ENCODE measurements at places on chromosomes 13 and 19.
A peak's percentile ranks its signal among the peaks of the same experiment; 100 is the strongest.

DNA sequence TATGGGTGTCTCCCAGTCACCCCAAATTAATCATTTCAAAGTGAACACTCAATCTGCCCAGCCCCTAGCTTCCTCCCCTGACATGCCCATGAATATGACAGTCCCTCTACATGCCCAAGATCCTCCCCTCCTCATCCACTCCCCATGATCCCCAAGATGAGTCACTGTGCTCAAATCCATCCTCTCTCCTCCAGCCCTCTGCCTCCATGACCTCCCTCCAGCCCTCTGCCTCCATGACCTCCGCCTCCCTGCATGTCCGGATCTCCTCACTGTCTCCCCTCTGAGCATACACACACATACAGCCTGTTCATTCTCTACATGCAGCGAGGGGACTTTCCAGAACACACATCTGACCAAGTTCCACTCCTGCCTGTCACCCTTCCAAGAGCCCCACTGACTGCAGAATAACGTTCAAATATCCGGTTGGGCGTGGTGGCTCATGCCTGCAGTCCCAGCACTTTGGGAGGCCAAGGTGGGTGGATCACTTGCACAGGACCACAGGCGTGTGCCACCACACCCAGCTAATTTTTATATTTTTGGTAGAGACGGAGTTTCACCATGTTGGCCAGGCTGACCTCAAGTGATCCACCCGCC, 18.4 kb upstream of the FEM1A start:
- no peak for DNase-seq

- DNase-seq: no peak
Observed at GRCh38 chr13:50077431-50077830, 62.2 kb downstream of the KCNRG start.

GRCh38 chr19:18867751-18868150, 28.2 kb downstream of the CERS1 start:
- no peak for DNase-seq

DNA sequence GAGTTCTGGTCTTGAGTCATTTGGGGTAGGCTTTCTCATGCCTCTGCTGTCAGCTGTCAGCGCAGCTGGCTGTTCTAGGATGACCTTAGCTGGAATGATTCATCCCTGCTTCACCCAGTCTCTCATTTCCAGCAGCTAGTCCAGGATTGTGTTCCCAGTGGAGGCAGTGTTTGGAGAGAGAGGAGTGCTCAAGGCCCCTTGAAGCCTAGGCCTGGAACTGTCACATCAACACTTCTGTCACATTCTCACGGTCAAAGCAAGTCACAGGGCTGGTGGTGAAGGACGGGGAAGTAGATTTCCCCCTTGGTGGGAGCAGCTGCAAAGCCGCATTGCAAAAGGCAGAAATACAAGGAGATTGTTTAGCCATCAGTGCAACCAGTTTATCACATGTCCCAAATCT, 15.2 kb downstream of the TPT1 start:
- no peak for DNase-seq

- DNase-seq: no peak
Observed at GRCh38 chr13:104705031-104705750, 1639.0 kb upstream of the SLC10A2 start.

DNA sequence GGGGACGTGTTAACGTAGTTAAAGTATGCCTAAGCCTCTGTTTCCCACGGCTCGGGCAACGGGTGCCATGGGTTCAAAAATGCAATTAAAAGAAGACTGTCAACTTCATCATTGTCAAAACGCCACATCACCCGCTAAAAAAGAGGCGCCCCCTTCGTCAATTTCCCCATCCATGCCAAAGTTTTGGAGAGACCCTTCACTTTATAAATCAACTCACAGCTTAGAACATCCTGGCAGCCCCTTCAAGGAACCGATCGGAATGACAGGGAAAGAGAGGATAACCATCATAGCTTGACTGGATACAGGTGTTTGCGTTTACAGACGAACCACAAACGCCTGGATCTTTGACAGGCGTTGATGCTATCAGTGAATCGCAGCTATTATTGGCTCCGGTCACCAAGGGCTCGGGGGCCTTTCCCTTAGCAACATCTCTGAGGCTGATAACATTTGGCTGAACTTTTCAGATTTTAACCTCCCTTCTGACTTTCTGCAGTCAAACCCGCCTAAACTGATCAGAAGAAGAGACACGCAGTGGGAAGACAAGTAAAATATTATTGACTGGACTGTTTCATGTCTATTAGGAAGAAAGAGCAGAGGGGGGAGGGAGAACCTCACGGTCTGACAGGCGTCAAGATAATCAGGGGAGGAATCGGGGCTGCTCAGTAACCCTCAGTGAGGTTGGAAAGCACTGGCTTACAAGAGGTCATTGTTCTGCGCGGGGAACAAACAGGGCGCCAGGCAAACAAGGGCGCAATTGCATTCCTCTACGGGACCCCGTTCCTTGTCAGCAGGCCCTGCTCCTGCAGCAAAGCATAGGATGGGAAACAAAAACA, 322.5 kb upstream of the ZNF507 start:
- DNase-seq: no peak

DNA sequence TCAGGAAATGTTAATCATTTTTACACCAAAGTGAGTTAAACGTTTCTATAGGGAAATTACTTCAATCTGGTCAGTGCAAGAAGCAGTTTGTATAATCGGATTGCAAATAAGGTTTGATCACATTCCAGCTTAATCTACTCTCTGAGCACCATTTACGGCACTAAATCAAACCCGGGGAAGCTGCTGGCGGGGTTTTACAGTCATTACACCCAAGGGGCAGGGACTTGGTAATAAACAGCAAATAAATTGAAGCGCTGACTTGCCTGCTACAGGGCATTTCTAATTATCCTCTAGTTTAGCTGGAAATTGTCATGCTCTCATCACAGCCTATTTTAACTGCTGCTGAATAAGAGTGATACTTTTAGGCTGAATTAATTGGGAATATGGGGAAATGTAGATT, 152.1 kb upstream of the SOX21 start:
- no peak for DNase-seq

DNA sequence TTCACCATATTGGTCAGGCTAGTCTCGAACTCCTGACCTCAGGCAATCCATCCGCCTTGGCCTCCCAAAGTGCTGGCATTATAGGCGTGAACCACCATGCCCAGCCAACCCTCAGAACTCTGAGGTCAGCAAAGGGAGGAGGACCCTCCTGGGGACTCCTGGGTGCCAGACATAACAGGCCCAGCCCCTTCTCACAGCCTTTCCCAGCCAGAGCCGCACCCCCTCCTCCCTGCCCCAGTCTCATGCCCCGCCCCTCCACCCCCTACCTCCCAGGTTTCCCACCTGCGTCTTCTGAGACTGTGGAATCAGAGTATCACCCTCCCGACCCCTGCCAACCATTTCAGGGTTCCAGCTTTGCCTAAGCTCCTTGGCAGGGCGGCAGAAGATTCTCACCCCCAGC, 5.2 kb downstream of the IGLON5 start:
- DNase-seq: no peak

GRCh38 chr19:47456721-47457474, 14.8 kb downstream of the SLC8A2 start:
- no peak for DNase-seq

GRCh38 chr19:35223862-35224505, 4.6 kb downstream of the FAM187B start:
- DNase-seq: no peak

DNA sequence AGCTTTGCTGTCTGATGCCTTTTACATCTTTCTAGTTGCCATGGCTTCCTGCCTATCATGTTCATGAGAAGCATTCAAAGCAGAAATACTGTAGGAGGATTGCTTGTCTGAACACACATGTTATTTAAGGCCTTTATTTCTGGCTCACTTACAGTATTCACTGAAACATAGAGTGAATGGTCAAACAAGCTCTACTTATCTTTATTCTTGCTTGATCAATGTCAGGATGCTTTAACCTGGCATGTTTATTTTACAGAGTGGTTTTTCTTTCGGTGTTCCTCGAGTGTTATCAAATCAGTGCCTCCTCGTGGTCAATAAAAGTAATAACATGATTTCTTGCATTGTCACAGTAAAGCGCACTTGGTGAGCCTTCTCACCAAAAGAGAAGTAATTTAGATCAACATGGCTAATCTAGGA, 73.5 kb upstream of the PCDH17 start:
- DNase-seq: no peak

DNA sequence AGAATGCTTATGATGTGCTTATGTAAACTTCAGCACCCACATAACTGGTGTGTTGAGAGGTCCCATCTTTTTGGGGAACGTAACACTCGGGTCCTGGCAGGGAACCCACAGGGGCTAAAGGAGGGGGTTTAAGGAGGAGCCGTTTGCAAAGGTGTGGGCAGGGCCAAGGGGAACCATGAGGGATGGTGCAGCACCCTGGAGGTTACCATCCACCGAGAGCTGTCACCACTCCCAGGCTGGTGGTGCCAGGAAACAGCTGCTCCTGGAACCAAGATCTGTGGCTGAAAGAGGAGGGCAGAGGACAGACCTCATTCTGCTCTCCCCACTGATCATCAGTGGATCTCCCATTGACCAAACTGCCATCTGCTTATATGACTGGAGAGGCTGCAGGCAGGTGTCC, 23.2 kb upstream of the CYP4F8 start:
- DNase-seq: no peak

GRCh38 chr13:46894568-46894967, 2.3 kb downstream of the HTR2A start:
- DNase-seq: no peak

DNA sequence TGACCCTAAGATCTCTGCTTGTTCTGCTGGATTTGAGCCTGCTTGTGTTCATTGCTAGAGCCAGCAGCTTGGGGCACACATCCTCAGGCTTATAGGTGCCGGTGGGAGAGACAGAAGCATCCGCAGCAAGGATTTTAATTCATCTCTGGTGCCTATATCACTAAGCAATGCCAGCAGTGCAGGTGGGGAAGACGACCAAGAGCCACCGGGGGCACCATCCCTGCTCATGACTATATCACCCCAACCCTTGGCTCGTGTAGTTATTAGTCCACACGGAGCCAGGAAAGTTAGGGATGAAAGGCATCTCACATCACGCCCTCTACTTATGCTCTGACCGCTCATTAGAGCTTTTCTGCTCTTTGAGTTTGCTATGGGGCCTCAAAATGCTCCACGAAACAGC, 298.2 kb downstream of the DCLK1 start:
- no peak for DNase-seq

- no peak for DNase-seq
Observed at GRCh38 chr19:31232180-31232579, 117.1 kb downstream of the TSHZ3 start.

GRCh38 chr13:43167731-43168130, 144.3 kb downstream of the DNAJC15 start:
- DNase-seq: no peak

DNA sequence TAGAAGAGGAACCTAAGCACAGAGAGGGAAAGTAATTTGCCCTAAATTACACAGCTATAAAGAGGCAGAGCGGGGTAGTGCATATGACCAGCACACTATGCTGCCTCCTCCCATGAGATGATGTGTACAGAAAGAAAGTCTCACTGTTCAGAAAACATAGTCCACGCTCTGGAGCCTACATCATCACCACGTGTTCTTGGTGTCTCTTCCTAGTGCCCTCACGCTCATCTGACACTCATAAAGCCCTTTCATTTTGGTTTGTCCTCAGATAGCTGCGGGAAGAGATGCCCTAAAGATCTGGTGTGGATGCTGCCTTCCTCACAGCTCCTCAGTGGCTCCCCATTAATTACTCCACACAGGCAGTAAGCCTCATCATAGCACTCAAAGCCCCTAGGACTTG, 27.4 kb upstream of the SIAH3 start:
- DNase-seq: no peak

DNA sequence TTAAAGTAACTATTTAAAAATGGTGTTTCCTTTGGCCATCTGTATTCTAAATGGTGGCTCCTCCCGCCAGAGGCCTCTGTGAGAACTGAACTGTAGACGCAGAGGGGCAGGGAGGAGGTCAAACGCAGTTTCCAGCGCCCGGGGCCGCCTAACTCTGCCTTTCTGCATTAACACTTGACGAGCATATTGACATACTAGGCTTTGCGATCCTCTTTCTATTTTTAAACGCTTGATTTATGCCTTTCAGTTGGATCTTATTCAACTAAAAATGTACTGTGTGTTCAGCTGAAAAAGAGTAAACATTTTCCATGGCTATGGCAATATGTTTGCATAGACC, 74.7 kb downstream of the SPACA7 start:
- DNase-seq: no peak

DNA sequence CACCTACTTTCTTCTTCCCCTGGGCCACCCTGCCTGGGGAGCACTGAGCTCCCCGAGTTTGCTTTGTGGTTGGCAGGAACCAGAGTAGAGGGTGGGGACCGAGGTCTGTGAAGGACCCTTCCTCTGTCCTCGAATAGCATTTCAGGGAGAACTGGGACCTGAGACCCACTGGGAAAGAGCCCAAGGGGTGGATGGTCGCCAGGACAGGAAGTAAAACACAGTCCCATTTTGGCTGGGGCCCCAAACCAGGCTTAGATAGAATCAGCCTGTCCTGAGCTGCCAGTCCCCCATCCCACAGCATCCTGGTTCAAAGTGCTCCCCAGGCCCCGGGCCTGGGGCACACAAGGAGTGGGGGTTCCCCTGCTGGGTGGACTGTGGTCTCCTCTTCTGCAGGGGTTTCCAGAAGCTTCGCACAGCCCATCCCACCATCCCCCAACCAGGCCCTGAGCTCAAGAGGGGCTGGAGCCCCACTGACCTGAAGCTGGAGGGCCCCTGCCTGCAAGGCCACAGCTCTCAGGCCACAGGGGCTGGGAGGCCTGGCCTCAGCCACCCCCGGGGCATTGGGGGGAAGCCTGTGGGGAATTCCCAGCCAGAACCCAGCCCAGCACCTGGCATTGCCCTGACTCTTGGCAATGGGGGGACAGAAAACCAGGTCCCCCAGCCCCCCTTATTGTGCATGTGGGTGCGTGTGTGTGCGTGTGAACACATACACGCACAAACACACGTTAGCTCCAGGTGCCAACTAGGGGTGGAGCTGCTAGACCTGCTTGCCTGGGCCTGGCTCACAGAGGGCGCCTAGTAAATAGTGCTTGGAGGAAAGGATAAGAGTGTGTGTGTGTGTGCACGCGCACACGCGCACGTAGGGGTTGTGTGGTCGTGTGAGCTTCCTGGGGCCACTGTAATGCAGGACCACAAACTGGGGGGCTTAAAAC, 995 bp upstream of the MKNK2 start:
- DNase-seq: no peak

DNA sequence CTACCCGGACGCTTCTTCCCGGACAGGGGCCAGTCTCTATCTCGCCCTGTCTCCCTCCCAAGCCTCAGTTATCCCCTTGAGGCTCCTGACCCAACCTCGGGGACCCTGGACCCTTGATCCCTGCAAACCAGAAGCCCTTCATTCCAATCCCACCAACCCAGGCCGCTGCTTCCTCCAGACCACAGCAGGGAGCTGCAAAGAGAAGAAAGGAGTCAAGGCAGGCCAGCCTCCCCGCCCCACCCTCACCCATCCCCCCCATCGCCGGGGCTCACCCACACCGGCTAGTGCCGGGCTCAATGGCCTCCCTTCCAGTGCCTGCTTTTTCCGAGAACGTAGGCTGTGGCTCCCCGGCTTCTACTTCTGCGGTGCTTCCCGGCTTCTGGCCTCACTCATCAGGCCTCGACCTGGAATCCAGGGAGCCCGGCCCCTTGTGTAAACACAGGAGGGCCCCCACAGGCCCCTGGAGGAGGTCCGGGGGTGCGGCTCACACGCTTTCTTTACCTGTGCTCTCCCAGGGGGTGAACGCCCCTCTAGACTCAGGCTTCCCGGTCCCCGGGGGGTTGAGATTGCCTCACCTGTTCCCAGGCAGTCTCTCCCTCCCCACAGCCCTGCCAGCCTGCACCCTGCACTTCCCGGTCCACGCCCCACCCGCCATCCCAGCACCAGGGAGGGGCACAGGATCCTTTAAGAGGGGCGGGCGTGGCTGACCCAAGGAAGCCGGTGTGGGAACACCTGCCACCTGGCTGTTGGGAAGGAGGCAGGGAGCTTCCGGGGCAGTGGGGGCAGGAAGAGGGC, at the start of gene FAM83E:
FAM83E (minus strand) TSS at position 641 of the 795 bp plus-strand sequence. CDS start 1,704 bp downstream, outside the sequence.
- peak; percentile 74 for DNase-seq
